ENCODE measurements at places on chromosomes 4 and X. TPM values are rescaled to one million over a fixed set of nuclear protein-coding genes. Genes with fewer than 3 reads are reported as not detected.

- DNase-seq = no peak
Measured at GRCh38 chr4:16083241-16084191, at the start of gene PROM1. Gene PROM1, minus strand, starts transcription at chr4:16084023. Its CDS starts 8,117 bp downstream, at chr4:16075906.

The XAGE2 gene
- not detected for total RNA-seq

The DCTD gene
- 69.5 TPM for total RNA-seq

DNA sequence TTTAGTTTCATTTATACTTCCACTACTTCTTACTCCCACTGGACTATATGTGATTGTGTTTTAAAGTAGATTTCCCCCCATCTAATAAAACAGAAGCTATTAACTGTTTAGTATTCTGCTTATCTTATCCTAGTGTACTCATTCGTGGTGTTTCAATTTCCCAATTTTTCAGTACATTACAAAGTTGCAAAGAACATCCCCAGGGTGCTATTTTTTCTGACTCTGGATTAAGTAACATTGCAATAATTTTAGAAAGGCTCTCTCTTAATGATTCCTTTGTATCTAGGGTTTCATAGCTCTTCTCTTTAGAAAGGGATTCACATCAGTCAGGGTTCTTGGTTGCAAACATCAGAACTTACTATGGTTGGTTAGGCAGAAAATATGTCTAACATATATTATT lies 317.9 kb upstream of the DIPK2B start:
- no peak for DNase-seq

GRCh38 chr4:28146191-28146590 lies 1285.5 kb downstream of the STIM2 start:
- no peak for DNase-seq

GRCh38 chr4:105135785-105136184 lies 10.9 kb upstream of the TET2 start:
- DNase-seq = no peak

- DNase-seq = no peak
Measured at GRCh38 chr4:105923497-105924238, 28.4 kb downstream of the NPNT start.

The PLAC8 gene
- total RNA-seq = 2.6 TPM

GRCh38 chr4:139866276-139866962 lies 200.8 kb downstream of the MGST2 start:
- no peak for DNase-seq

- DNase-seq = no peak
Measured at GRCh38 chr4:108029731-108030130, 40.0 kb downstream of the HADH start.

DNA sequence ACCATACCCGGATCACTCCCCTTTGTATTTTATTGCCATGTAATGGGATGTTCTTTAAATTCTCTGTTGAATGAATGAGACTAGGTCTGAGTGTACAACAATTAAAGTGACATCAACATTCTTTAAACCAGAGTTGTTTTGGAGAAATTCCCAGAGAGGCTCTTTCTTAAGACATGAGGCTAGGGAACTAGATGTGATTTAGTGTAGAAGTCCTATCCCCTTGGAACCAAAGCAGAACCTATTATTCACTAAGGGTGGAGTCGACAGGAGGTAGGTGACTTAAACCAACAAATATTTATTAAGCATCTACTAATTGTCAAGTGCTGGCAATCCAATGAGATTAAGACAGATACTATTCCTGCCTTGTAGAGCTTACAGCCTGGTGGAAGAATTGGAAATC lies 1.7 kb downstream of the EIF1AX start:
- DNase-seq = no peak

- no peak for DNase-seq
Measured at GRCh38 chrX:150610043-150610442, 41.6 kb downstream of the MTM1 start.

- no peak for DNase-seq
Measured at GRCh38 chr4:80033581-80033980, 39.4 kb downstream of the ANTXR2 start.

- DNase-seq = no peak
Measured at GRCh38 chrX:1484638-1485019, 31.9 kb upstream of the ASMTL start.

GRCh38 chr4:15343000-15343399 lies 84.8 kb upstream of the C1QTNF7 start:
- DNase-seq = no peak

GRCh38 chr4:154944996-154945395 lies 163.9 kb downstream of the RBM46 start:
- DNase-seq = no peak
